ENCODE measurements at places on chromosomes 6 and 20.
A peak's percentile ranks its signal among the peaks of the same experiment; 100 is the strongest.

DNA sequence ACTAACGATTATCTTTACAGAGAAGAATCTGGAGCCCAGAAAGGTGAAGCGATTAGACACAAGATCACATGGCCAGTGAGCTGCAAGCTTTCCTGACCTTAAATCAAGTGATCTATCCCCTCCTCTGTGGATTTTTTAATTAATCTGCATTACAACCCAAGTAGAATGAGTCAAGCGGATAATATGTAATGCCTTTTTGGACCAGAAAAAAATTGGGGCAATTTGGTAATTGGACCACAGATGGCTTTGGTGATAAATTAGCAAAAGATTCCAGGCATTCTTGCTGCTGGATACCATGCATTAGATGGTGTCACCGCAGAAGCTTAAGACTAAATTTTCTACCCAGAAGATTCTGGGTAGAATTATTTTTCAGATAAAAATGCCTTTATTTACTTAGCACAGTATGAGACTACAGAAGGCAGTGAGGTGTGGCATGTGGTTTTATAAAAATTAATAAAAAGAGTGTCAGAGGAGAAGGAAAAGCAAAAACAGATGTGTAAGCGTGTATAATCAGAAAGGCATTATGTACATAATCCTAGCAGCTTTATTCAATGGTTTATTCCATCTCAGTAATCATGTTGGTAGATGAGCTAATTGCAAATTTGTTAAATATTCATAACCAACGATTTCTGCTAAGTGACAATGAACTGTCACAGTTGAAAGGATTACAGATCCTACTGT lies 53.9 kb upstream of the PCSK2 start:
- no peak for DNase-seq

GRCh38 chr20:8216375-8217200 lies 84.5 kb downstream of the PLCB1 start:
- no peak for DNase-seq

- DNase-seq = no peak
Measured at GRCh38 chr6:24704468-24704867, 14.5 kb downstream of the C6orf62 start.

DNA sequence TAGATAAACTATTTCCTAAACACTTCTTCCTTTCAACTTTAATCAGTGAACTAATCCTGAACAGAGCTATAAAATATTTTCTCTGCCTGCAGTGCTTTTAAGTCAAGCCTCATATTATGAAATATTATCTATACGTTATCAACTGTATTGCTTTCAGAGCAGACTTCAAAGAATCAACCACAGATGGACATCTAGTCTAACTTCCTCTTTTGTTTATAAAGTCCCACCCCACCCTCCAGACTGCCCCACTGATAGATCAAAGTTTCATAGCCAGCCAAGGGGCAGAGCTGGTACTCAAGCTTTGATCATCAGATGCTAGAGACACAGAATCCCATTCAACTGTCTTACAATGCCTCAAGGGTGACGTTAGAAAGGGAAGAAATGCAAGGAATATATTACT lies 308.3 kb downstream of the LAMA2 start:
- no peak for DNase-seq

DNA sequence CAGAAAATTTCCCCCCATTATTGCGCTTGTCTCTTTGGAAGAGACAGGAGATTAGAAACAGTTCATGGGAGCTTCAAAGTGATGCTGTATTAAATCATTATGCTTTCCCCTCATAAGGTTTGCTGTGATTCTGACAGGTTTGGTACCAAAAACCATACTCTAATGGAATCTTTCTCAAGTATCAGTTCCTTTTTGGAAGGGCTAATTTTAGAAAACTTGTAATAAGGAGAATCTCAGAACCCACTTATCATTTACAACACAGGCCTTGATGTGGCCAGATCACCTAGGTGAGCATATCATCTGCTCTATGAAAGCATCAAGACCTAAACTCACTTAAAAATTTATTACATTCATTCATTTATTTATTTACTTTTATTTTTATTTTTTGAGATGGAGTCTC lies 51.2 kb downstream of the TP53INP2 start:
- no peak for DNase-seq

- no peak for DNase-seq
Measured at GRCh38 chr6:87514831-87515230, 42.1 kb downstream of the SLC35A1 start.

- DNase-seq = no peak
Measured at GRCh38 chr20:50562262-50562701, 52.1 kb downstream of the PTPN1 start.

- DNase-seq = no peak
Measured at GRCh38 chr6:112665114-112665513, 318.0 kb downstream of the RFPL4B start.

- DNase-seq = no peak
Measured at GRCh38 chr6:124671324-124671723, 290.9 kb upstream of the RNF217 start.

DNA sequence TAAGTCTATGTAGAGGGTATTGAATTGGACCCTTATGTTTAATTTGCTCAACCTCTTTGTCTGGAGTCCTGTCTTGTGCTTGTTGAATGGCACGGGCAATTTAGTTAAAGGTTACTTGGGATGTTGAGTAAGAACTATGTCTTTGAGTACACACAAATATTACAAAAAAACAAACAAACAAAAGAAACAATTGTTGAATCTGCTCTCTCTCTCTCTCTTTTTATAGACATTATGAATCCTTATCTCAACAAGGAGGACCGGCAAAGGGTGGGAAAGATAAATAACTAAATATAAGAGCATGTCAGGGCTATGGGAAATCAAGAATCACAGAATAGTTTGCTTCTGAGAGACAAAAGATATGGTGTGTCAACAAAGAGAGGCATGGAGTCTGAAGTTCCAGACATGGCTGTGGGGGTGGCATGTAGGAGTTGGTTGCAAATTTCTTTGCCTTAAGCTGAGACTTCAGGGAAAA lies 608.6 kb downstream of the UTRN start:
- DNase-seq = no peak

GRCh38 chr6:111771629-111772028 lies 101.6 kb downstream of the FYN start:
- DNase-seq = no peak

GRCh38 chr6:83615025-83615999 lies 93.6 kb downstream of the SNAP91 start:
- peak; percentile 36 for DNase-seq

DNA sequence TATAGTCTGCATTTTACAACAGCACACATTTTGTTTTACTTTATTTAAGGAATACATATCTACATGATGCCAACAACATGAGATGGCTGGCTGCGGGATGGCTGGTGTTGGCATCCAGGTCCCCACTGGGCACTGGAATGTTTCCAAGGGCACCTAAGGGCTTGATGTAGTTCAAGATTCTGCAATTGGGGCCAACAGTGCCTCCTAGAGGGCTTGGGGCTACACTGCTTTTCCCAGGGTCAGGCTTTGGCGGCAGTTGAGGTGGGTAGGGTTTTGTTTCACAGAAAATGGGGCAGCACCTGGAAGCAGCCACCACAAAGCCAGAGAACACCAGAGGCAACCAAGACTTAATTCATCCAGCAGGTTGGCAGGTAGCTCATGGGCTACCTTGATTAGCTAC lies 202.2 kb upstream of the PRND start:
- DNase-seq = peak; percentile 48

DNA sequence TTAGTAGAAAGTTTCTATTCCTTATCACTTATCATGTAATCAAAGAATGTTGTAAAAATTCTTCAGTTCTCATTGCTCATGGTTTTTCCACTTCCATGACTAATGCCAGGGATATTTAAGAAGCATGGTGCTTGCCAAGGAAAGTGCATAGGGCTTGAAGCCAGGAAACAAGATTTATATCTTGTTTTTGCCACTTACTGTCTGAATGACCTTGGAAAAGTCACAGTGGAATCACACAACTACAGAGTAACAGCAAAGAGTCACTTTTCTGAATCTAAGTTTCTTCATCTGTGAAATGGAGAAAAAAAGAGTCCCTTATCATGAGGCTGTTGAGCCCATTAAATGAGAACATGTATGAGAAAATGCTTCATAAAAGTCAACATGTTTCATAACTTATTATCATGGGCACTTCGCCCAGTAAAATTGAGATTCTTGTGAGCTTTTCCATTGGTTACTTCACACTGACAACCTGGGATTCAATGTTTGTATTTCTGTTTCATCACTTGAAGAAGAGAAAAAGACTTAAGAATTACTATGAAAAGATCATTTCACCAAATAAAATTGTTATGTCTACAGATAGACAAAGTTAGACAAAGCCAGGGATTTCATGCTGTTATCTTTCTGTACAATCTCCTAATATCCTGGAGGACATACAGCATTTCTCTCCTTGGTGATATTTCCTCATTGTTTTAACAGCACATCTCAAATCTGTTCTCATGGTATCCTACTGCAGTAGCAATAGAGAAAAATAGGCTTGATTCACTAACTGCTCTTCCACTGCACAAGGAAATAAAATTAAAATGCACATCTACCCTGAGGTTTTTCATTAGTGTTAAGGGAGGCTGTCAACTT lies 7.6 kb upstream of the BMP5 start:
- DNase-seq = no peak

DNA sequence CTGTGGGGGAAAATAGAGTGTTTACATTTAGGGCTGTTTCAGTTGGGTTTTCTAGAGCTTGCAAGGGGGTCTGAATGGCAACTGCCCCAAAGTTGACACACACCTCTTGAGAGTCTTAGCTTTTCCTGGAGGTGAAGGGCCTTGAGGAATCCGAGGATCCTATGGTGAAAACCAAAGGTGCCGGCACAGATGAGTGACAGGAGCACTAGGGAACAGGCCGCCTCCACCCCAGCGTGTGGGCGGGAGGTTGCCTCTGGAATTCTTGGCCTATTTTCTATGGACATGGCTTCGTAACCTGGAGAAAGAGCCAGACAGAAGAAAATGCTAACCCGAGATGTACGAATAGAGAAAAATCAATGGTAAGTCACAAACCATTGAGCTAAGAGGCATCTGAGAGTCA lies 283.2 kb upstream of the FOXQ1 start:
- no peak for DNase-seq

- no peak for DNase-seq
Measured at GRCh38 chr6:4093288-4093687, 14.4 kb upstream of the FAM217A start.

GRCh38 chr6:79149884-79150283 lies 71.8 kb upstream of the PHIP start:
- DNase-seq = no peak

DNA sequence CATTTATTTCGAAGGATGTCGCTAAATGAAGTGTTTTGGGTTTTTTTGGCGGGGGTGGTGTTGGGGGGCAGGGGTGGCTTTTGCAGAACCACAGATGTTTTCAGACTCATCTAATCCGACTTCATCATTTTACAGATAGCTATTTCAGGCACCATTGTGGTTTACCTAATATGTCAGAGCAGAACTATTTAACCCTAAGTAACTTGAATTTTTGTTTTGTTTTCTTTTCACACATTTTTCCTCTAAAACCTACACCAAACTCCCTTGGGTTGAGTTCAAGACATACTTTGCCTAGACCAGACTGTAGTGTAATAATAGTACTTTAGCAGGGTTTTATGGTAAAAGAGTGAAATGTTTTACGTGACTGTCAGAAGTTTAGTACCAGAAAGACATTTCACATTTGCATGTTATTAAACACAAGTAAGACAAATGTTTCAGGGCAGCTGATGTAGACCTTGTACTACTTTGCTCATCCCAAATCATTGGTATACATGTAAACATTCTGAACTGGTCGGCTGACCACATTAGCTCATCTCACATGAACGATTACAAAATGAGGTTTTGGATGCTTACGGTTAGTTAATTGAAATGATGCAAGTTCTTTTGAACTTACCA lies 37.7 kb downstream of the MAP3K4 start:
- peak; percentile 47 for DNase-seq

DNA sequence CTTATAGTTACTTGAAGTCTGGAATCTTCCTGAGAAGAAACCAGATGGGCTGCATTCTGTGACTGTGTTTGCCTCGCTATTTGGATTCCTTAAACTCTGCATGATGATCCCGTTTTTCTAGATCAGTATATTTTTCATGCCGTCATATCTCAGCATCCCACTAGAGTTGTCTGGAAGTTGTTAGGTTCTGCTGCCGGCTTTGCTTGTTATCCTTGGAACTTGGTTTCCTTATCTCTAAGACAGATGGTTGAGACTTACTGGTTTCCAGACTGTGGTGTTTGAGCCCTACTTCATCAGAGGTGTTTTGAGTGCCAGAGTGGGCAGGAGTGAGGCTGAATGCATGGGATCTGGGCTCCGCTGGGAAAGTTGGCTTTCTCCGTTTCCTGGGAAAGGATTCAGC lies 50.3 kb downstream of the CDS2 start:
- DNase-seq = no peak

GRCh38 chr20:3714092-3714491 lies 1.7 kb upstream of the SIGLEC1 start:
- DNase-seq = peak; percentile 71

DNA sequence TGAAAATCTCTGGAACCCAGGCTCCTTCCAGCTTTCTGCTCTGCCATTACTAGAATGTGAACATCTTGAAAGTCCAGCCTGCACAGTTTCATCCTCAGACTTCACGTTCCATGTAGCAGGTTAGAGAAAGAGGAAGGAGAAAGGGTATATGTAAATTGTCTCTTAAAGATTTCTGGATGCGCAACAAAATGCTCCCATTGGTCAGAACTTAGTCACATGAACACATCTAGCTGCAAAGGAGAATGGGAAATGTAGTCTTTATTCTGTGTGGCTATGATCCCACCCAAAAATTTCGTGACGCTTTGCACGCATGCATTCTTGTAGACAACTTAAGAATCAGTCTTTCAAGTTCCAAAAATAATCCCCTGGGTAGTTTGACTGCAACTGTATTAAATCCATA lies 46.4 kb upstream of the CHD6 start:
- peak; percentile 10 for DNase-seq

DNA sequence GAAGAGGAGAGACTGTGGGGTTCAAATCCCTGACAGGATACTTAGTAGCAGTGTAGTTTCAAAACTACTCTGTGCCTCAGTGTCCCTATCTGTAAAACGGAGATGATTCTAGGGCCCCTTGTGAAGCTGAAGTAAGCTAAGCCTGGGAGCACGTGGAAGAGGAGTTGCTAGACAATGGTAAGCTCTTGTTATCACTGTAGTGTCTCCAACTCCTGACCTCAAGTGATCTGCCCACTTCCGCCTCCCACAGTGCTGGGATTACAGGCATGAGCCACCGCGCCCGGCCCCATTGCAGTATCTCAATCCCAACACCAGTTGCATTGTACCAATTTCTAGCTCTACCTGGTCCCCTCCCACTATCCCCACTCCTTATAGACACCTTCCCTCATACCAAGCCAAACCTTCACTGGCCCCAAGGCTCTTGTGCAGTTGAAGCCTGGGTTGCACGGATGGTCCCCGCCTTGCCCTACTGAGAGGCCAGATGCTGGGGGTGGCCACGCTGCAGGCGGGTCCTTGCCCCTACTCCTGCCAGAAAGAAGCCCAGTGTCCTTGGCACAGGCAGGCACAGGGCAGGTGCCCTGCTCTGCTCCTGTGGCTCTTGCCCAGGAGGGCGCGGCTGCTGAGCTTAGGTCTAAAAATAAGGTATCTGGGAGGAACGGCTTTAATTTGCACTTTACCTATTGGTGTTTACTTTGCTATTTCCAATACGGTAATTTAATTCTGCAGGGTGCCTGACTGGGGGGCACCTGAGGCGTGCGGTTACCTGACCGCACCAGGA lies 118.1 kb downstream of the VEGFA start:
- DNase-seq = no peak

- peak; percentile 55 for DNase-seq
Measured at GRCh38 chr6:99588618-99589289, 17.9 kb upstream of the PRDM13 start.

GRCh38 chr6:144467921-144468320 lies 182.8 kb downstream of the UTRN start:
- DNase-seq = no peak

GRCh38 chr6:33840048-33840926 lies 36.5 kb upstream of the MLN start:
- DNase-seq = peak; percentile 90
